Activated T-helper 1 cell treated with anti-CD3 and anti-CD28 coated beads, Interleukin-12 subunit alpha, Interleukin-12 subunit beta, Interleukin-2, Interleukin-4 antibody, amounts not matched to agents 30 ng/mL and 10 ng/mL and 1 ng/mL, durations not matched to agents 14 hours and 24 hours and 36 hours (primary cell): ENCODE measurements at places on chromosomes 1 and 21. TPM values are rescaled to one million over a fixed set of nuclear protein-coding genes. Genes with fewer than 3 reads are reported as not detected.

PAQR6 gene
- total RNA-seq: 5.0 and 5.2 TPM in 2 replicates

S100A1 gene
- not detected in 2 replicates for total RNA-seq

LACTBL1 gene
- not detected in 2 replicates for total RNA-seq

B4GALT3 gene
- total RNA-seq: 66.4 and 68.2 TPM in 2 replicates

MINDY1 gene
- 12.0 and 13.4 TPM in 2 replicates for total RNA-seq

AZIN2 gene
- total RNA-seq: 1.1 and 1.4 TPM in 2 replicates

OPTC gene
- not detected in 2 replicates for total RNA-seq

ZNF670 gene
- total RNA-seq: 2.5 and 2.9 TPM in 2 replicates

FAM177B gene
- 0.49 TPM in 1 of 2 replicates, not detected in the other for total RNA-seq

CD84 gene
- total RNA-seq: 16.3 and 17.2 TPM in 2 replicates

VN1R5 gene
- total RNA-seq: not detected in 2 replicates

DLGAP3 gene
- total RNA-seq: 0.65 and 0.93 TPM in 2 replicates

CFHR3 gene
- not detected in 2 replicates for total RNA-seq

KRTAP21-2 gene
- not detected in 2 replicates for total RNA-seq

- no peak overlapping the region for H3K27ac ChIP-seq
- H3K36me3 ChIP-seq: no peaks in the 10 kb centered on the region
- H3K27me3 ChIP-seq: peaks cover 10% of the 10 kb centered on the region
- no peak for DNase-seq
Measured at GRCh38 chr1:160125746-160126145, 10.2 kb downstream of the ATP1A2 start.

- peak; percentile 47 for DNase-seq
- peak overlapping the region; percentile 91 for H3K27ac ChIP-seq
- H3K4me3 ChIP-seq: peak overlapping the region; percentile 47
- H3K4me1 ChIP-seq: peaks cover 22% of the 10 kb centered on the region
- peaks cover 5% of the 10 kb centered on the region for H3K36me3 ChIP-seq
- H3K27me3 ChIP-seq: no peaks in the 10 kb centered on the region
Measured at GRCh38 chr1:87045761-87046304, 131.4 kb downstream of the HS2ST1 start.

DNA sequence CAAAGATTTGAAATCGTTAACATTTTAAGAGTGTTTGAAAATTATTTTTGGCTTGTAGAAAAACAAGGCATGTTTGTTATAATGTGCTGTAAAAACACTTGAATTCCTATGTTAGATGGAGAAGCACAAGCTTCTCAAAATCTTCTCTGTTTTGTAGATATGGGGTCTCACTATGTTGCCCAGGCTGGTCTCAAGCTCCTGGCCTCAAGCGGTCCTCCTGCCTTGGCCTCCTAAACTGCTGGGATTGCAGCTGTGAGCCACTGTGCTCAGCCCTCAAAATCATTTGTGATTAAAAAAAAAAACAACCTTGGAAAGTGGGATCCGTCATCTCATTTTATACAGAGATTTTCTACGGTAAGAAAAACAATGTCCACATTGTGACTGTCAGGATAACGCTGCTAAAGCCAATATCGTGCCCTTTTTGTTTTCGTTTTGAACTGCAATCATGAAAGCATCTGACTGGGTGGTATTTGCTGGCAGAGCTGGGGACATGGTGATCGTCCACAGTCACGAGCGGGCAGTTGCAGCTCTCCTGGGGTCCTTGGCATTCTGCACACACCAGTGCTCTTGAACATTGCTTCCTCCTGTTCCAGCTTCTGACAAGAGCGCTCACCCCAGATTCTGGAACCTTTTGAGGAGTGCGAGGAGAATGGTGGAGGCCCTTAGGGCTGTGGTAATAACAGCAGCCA is 112.5 kb downstream of the PGBD5 start:
- H3K4me3 ChIP-seq: no peak overlapping the region
- no peak for DNase-seq
- H3K27me3 ChIP-seq: peaks cover 14% of the 10 kb centered on the region
- no peaks in the 10 kb centered on the region for H3K36me3 ChIP-seq

GRCh38 chr1:47690341-47691250 is 252.8 kb downstream of the FOXD2 start:
- no peak for DNase-seq
- no peak overlapping the region for H3K27ac ChIP-seq
- no peaks in the 10 kb centered on the region for H3K36me3 ChIP-seq
- peaks cover 3% of the 10 kb centered on the region for H3K27me3 ChIP-seq

GRCh38 chr1:64975127-64975526 is 8.8 kb upstream of the JAK1 start:
- DNase-seq: no peak
- no peaks in the 10 kb centered on the region for H3K36me3 ChIP-seq
- no peak overlapping the region for H3K27ac ChIP-seq
- H3K4me1 ChIP-seq: no peaks in the 10 kb centered on the region
- peaks cover 6% of the 10 kb centered on the region for H3K27me3 ChIP-seq

DNA sequence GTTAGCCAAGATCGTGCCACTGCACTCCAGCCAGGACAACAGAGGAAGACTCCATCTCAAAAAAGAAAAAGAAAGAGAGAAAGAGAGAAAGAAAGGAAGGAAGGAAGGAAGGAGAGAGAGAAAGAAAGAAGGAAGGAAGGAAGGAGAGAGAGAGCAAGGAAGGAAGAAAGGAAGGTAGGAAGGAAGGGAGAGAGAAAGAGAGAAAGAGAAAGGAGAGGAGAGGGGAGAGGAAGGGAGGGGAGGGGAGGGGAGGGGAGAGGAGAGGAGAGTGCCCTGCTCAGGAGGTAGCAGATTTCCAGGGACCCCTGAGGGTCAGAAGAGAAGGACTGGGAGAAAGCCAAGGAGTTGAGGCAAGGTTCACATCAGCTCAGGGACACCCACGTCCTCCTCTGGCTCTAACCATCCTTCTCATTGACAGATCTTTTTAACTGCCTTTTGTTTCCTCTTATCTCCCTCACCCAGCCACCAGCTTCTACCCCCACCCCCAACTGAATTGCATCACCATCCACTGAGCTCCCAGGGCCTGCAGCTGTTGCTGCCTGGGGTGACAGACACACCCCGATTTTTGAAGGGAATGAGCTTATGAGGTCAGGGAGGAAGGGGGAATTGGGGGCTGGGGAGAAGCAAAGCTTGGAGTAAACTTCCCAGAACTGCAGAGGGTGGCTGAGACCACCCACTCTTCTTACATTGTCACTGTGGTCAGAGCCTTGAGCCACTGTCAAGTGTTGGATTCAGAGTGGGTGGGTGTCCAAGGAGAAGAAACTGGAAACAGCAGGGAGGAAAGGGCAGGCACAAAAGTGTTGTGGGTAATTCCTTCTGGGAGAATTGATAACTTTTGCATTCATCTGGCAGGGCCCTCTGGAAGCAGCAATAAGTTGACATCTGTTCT is 91.6 kb downstream of the GLUL start:
- peaks cover 2% of the 10 kb centered on the region for H3K27me3 ChIP-seq
- no peaks in the 10 kb centered on the region for H3K36me3 ChIP-seq
- H3K4me3 ChIP-seq: peak overlapping the region; percentile 39
- H3K4me1 ChIP-seq: peaks cover 51% of the 10 kb centered on the region

DNA sequence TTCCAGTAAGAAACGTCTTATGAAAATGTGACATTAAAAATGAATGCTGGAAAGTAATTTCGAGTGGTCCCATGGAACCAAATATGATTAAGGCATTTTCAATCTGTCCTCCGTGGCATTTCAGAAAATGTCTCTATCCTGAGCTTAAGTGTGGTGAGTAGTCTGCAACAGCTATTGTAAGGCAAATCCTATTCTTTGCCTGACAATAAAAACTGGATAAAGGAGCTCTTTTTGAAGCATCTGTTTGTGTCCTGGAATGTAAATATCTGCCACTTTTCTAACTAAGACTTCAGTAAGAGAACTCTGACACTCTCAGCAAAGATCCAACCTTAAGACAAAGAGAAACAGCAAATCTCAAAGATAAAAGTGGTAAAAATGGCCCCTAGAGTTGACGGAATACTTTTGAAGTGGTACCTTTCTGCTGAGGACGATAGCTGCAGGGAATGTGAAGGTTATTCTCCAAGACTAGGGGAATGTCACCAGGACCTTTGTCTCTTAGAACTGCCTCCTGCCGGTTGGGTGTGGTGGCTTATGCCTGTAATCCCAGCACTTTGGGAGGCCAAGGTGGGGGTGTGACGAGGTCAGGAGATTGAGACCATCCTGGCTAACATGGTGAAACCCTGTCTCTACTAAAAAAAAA is 486.7 kb upstream of the ZP4 start:
- no peaks in the 10 kb centered on the region for H3K36me3 ChIP-seq
- no peaks in the 10 kb centered on the region for H3K27me3 ChIP-seq
- no peaks in the 10 kb centered on the region for H3K4me1 ChIP-seq
- no peak for DNase-seq
- H3K27ac ChIP-seq: no peak overlapping the region

DNA sequence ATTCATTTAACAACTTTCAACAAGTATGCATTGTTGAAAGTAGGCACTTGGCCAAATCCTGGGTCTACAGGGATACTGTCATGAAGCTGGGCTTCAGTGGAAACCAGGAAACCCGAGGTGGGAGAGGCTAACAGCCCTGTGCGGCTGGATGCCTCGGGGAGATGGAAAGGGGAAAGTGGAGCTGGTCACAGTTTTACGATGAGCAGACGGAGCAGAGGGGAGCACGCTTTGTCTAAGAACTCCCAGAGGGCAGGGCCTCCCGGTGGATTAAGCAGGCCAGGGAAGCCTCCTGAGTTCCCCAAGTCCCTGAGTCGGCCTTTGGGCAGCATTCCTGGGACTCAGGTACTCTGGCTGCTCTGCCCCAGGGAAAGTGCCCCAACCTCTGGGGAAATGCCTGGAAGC is 23.8 kb downstream of the STUM start:
- H3K36me3 ChIP-seq: no peaks in the 10 kb centered on the region
- DNase-seq: no peak
- H3K27ac ChIP-seq: no peak overlapping the region
- no peak overlapping the region for H3K4me3 ChIP-seq

- no peaks in the 10 kb centered on the region for H3K4me1 ChIP-seq
- H3K27me3 ChIP-seq: peaks cover 8% of the 10 kb centered on the region
- no peak overlapping the region for H3K4me3 ChIP-seq
- H3K36me3 ChIP-seq: no peaks in the 10 kb centered on the region
Measured at GRCh38 chr1:11364170-11364569, 91.2 kb downstream of the UBIAD1 start.

DNA sequence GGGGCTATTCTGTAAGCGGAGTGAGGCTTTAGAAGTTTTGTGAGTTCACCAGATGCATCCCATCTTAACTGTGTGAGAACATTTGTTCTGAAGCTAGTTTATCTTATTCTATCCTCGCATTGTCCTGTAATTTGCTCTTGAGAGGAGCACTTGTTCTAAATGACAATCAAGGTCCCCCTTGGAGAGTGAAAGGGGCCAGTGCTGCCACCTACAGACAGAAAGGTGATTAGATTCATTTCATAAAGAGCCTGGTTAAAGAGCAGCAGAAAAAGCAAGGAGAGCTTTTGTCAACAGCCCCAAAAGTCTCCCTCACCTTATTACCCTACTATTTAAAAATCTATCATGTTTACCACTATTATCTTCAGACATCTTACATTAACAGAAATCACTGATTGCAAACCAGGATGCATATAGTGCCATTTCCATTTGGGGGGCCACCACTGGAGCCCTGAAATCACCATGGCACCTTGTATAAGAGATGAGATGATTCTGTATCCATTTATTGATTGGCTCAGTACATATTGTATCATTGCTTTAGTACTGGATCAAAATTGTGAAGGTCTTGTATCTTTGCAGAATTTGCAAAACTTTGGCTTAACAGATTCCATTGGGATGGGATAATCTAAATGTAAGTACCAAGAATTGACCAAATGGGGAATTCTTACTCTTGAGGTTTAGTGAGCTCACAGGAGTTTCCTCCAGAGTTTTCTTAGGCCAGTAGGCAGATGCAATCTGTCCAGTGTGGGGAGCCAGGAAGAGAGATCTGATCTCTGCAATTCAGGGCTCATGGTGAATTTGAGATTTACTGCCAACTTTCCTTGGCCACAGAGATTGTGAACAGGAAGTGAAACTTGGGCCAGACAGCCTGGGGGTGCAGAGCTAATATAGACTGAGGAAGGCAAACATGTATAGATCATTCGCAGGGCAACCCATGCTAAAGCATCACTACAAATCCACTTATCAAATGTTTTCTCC is 64.3 kb upstream of the TRABD2B start:
- no peaks in the 10 kb centered on the region for H3K36me3 ChIP-seq
- no peaks in the 10 kb centered on the region for H3K27me3 ChIP-seq
- H3K27ac ChIP-seq: no peak overlapping the region
- DNase-seq: no peak

DNA sequence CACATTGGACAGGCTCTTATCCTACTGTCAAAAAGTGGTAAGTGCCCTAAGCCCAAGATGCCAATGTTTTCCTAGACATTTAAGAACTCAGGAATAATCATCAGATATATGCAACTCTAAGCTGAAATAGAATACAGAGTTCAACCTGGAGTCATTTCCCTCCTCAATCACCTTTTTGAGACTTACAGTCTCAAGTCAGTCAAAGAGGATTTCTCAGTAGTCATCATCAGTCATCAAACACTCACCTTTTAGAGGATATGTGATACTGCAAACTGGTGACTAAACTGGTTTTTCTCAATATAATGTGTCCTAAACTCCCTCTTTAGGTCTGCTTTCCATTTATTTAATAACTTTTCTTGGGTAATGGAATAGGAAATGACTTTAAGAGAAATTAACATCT is 145.3 kb upstream of the ADAMTS5 start:
- H3K4me3 ChIP-seq: no peak overlapping the region
- H3K36me3 ChIP-seq: no peaks in the 10 kb centered on the region
- H3K27ac ChIP-seq: no peak overlapping the region
- H3K27me3 ChIP-seq: no peaks in the 10 kb centered on the region
- no peaks in the 10 kb centered on the region for H3K4me1 ChIP-seq

- H3K36me3 ChIP-seq: no peaks in the 10 kb centered on the region
- peaks cover 3% of the 10 kb centered on the region for H3K27me3 ChIP-seq
- H3K4me1 ChIP-seq: no peaks in the 10 kb centered on the region
Measured at GRCh38 chr1:4019606-4020331, 119.7 kb upstream of the C1orf174 start.
